ENCODE measurements at places on chromosomes 2 and 18.

DNA sequence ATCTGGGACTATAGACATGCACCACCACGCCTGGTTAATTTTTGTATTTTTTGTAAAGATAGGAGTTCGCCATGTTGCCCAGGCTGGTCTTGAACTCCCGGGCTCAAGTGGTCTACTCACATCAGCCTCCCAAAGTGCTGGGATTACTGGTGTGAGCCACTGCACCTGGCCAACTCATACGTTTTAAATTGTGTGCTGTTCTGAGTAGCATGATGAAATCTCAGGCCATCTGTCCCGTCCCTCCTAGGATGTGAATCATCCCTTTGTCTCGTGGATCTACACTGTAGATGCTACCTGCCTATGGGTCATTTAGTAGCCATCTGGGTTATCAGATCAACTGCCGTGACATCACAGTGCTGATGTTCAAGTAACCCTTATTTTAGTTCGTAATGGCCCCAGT, 38.5 kb upstream of the RMP24 start:
- no peak for DNase-seq

- DNase-seq = no peak
Observed at GRCh38 chr2:216698895-216699294, 3.5 kb upstream of the IGFBP5 start.

DNA sequence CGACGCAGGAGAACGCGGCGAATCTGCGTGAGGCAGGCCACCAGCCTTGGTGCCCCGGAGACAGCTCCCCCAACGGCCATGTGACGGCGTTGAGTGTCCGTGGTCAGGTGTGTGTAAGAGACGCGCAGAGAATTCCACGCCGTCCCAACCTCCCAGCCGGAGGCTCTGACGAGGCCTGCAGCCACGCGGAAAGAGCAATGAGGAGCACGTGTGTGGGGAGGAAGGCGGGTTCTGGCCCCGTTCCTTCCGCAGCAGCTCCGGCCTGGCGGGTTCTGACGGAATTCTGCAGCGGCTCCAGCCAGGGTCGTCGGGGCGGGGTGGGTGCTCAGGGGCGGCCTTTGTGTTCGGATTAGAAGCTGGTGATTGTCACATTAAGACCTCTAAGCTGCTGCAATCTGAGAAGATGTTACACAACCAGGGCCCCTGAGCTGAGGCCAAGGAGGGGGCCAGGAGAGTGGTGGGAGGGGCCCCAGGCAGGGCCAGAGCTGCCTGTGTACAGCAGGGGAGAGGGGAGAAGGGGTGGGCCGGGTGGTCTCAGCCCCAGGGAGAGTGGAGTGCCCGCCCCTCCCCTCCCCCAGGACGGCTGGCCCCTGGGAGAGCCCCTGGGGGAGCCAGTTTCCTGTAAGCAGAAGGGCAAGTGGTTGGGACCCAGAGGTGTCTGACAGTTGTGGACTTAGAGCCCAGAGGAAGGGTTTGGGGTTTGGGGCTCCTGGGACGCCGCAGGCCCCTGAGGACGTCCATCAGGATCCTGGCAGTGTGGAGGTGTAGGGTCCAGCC, 5.1 kb upstream of the GAL3ST2 start:
- no peak for DNase-seq

DNA sequence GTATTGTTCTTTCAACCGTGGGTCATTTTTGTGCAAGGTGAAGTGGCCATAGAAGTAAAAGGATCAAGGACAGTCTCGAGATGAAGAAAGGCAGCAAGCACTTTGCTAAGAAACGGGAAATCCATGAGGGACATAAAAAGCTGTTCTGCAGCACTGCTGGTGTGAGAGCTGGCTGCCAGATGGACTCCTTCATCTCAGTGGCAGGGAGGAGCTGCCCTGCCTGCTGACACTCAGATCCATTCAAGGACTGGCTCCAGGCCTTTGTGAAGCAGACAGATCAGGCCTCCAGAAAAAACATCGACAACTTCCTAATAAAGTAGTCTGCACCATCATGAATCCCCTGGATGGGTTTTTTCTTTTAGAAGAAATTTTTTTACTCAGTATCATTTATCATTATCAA, 29.5 kb downstream of the RMC1 start:
- DNase-seq = no peak

DNA sequence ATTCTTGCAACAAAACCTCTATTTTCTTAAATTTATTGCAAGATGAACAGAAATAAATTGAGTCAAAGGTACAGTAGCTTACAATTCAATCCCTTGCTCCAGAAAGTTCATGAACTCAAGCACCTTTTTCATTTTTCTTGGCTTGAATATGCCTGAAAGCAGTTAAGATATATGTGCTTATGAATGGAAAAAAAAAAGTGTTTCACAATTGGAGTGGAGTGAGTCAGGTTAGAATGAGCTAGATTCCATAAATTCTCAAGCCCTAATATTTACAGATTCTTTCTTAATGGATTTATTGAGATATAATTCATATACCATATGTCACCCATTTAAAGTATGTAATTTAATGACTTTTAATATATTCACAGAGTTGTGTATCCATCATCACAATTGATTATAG, 39.6 kb upstream of the NEMP2 start:
- DNase-seq = no peak

DNA sequence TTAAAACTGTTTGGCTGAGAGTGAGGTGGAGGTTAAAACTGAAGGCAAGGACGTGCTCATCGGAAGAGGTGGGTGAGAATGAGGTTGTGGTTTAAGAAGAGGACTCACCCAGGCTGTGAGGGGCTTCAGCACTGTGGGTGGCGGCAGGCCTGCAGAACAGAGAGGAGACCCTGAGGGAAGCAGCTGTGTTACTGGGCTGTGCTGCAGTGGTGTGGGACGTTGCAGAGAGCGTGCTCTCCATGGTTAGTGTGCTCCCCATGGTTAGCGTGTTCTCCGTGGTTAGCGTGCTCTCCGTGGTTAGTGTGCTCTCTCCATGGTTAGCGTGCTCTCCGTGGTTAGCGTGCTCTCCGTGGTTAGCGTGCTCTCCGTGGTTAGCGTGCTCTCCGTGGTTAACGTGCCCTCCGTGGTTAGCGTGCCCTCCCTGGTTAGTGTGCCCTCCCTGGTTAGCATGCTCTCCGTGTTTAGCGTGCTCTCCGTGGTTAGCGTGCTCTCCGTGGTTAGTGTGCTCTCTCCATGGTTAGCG, 68.5 kb upstream of the NFATC1 start:
- DNase-seq = peak; percentile 34
